GF-D8 (cell line): ENCODE measurements at places on chromosomes 3 and 15.

DNA sequence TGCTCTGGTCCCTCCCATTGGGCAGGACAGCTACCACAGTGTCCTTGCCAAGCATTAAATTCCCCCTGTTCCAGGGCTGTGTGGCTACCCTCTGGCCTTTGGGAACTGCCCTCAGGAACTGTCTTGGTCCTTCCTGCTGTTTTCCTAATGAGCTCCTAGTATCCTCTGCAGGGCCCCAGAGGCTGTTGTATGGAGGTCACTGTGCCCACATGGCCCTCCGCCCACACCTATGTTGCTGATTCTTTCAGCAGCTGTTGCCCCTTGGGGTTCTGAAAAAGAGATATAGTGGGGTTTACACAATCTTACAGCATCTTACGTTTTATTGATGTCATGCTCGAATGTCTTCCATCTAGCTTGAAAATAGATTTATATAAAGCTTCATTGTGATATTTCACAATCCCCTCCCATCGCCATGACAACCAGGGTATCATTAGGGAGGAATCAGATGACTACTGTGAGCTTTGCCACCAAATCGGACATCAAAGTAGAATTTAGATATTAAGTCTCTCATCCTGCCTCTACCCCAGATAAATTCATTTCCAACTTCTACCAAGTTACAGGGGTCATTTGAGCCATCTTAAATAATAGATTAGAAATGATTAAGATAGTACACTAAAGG lies 97.1 kb upstream of the NR2E3 start:
- DNase-seq, result no peak

- DNase-seq, result no peak
Measured at GRCh38 chr15:70245932-70246622, 148.4 kb upstream of the TLE3 start.

DNA sequence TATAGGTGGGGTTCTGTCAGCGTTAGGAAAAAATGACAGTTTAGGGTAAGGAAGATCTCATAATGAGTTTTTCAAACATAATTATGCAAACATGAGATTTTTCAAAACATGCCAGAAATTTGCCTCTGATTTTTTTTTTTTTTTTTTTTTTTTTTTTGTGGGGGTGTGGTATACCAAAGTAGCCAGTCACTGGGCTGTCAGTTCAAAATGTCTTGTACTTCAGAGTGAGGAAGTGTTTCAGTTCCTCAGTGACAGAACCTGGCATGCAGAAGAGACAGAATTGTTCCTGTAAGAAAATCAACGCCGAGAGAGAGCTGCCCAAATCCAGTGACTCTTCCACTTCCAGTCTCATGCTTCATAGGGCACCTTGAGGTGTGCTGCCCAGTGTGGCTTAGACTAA lies 9.7 kb downstream of the NCBP2 start:
- no peak for DNase-seq

DNA sequence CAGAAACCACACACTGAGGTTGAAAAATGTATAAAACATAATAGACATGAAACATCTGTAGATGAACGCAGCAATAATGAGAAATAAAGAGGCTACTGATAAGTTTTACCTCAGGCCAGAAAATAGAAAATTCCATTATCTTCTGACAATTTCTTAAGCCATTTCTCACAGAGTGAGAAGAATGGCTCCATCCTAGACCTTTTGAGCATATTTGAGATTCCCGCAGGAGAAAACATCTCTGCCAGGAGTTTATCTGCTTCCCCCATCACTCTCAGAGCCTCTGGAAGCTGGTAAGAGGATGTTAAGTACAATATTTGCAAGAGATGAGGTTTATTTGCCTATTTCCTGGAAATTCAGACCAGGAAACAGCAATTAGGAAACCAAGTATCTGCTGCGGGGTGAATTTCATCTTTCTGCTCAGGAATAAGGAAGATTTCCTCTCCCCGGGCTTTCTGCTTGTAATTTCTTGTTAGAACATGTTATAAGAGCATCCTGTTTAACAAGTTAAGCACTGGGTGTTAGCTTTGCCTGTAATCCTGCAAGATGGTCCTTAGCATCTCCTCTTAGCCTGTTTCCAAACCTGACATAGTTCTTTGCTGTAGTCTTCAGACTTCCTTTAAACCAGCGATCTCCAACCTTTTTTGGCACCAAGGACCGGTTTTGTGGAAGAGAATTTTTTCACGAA lies 54.8 kb downstream of the ATP13A4 start:
- DNase-seq, result no peak

DNA sequence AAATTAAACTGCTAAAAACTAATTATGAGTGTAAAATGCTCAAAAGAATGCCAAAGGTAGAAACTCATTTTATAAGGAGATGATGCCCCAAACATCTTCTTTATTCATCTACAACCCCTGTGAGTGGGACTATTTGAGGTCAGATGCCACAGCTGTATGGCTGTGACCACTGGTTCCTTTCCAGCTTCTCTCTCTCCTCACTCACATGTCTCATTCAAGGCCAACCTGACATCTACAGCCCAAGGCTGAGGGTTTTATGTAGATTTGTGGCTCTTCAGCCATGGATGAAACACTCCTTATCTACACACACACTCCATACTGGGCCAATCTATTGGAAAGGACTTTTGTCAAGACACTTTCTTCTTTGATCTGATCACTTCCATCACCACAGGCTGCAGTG lies 231.3 kb downstream of the KCNMB2 start:
- DNase-seq, result no peak
